ENCODE measurements at places on chromosomes 12 and 14.

GRCh38 chr14:95330591-95331370, 11.1 kb upstream of the CLMN start:
- DNase-seq: no peak

DNA sequence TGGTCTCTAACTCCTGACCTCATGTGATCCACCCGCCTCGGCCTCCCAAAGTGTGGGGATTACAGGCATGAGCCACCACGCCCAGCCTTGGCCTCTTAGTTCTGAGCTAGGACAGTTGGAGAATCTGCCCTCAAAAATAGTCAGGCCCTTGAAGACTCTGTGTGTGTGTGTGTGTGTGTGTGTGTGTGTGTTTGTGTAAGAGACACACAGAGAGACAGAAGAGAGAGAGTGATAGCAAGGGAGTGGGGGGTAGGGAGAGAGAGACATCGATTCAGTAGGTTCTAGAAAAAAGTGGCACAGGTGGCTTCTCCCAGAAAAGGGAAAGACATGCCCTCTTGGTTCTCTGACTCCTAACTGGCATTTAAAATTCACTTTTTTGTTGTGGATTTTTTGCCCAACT, 5.4 kb downstream of the HNF1A start:
- DNase-seq: no peak

DNA sequence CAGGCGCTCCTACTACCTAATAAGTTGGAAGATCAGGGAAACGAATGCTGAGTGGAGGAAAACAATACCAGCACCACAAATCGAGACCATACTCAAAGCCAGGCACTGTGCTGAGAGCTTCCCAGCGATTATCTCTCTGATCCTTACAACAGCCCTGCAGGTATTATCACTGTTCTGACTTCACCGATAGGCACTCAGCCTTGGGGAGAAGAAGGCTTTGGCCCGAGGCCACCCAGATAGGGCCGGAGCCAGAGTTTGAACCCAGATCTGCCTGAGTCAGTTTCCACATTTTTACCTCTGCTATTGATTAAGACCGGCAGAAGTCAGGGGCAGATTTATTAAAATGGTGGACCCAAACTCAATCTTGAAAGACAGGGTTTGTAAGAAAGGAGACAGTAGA, 4.9 kb downstream of the SVOP start:
- DNase-seq: no peak

GRCh38 chr14:34069854-34070582, 119.1 kb upstream of the EGLN3 start:
- DNase-seq: no peak

DNA sequence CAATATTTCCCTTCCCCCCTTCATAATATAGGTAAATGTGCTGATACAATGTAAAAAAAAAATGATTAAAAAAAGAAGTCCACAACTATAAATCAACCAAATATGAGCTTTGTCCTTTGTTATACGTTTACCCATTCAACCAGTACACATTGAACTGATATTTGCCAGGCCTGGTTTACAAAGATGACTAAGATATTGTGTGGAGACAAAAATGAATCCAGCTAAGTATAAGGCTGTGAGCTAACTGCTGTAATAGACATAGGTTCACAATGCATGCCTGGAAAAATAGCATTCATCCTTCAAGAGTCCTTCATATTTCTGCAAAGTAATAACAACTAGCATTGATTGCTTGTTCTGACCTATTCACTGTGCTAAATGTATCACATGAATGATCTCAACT, 6.9 kb downstream of the C12orf56 start:
- DNase-seq: no peak

All from LoVo (cell line).